ENCODE measurements at places on chromosomes 4 and X.

- no peak for DNase-seq
Observed at GRCh38 chr4:113899271-113900070, 80.0 kb downstream of the ARSJ start.

GRCh38 chrX:39690541-39691415 lies 407.0 kb downstream of the BCOR start:
- DNase-seq: no peak

DNA sequence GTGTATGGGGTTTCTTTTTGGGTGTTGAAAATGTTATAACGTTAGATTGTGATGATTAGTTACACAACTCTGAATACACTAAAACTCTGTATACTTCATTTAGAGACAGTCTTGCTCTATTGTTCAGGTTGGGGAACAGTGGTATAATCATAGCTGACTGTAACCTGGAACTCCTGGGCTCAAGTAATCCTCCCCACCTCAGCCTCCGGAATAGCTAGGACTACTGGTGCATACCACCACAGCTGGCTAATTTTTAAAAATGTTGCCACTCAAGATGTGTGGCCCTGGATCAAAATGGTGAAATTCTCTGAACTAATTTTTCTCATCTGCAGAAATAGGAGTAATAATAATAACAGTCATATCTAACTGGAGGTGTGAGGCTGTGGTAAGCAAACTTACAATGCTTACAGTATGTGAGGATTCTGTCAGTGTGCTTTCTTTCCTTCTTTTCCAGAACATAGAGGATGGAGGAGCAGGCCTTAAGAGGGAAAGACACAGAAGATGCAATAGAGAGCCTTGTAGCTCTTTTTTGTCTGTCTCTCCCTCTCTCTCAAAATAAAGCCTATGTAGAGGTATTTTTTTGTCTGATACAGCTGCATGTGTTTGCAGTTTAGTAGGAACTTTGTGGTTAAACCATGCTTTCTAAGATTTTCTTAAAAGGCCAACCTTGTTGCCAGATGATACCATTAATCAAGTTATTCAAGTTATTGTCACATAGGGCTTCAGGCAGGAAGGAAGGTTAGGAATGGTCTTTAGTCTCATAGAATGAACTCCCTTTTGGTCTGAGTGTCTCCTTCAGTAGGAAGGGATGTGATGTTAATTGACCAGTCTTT lies 7.5 kb downstream of the ADD1 start:
- DNase-seq: no peak

- DNase-seq: no peak
Observed at GRCh38 chr4:73335679-73336078, 68.4 kb upstream of the ALB start.

DNA sequence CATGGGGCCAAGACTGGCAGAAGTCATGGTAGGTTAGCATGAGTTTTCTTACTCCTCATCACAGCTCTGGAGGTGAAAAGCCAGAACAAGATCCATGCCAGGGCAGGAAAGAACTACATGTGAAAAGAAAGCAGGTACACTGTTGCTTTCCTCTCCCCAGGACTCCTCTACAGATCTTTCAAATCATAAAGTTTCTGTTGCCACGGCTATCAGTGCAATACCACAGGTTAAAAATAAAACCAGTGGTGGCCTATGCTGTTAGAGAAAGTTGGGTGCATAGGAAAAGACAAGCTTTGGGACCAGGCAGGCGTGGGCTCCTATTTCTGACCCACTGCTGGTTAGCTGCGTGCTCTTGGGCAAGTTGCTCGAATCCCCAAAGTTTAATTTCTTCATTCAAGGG lies 81.4 kb downstream of the SH3RF1 start:
- DNase-seq: no peak

GRCh38 chr4:55004831-55005230 lies 120.6 kb downstream of the KDR start:
- no peak for DNase-seq

All from NCI-H1417 treated with DMSO at 0.1 percent for 48 hours (cell line).